Ovary (tissue), 10 donors: ENCODE measurements at places on chromosomes 5 and 9.

- DNase-seq, result no peak
Measured at GRCh38 chr5:6450319-6450833, 1.7 kb downstream of the UBE2QL1 start.

GRCh38 chr5:123785162-123786071, 273.4 kb downstream of the CSNK1G3 start:
- no peak for DNase-seq

- no peak for DNase-seq
Measured at GRCh38 chr9:113963696-113964494, 87.8 kb downstream of the ZNF618 start.

DNA sequence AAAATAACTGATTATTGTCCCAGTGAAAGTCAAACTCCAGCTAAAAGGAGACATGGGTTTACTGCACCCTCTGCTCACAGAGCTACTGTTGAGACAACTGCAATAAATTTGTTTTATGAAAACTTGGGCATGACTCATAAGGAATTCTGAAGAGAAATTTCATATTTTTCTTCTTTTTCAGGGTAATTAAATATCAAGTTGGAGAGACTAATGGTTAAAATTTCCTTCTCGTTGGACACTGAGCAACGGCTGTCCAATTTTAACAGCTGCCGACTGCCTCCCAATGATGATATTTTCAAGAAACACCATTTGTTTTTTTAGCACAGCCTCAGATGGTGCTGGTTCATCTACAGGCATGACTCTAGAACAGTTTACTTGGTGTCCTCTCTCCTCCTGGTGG, 259.2 kb upstream of the RGMB start:
- DNase-seq, result no peak

- DNase-seq, result no peak
Measured at GRCh38 chr5:142508591-142508990, 177.3 kb downstream of the FGF1 start.

- DNase-seq, result no peak
Measured at GRCh38 chr5:92309336-92309991, 926.3 kb upstream of the ARRDC3 start.

DNA sequence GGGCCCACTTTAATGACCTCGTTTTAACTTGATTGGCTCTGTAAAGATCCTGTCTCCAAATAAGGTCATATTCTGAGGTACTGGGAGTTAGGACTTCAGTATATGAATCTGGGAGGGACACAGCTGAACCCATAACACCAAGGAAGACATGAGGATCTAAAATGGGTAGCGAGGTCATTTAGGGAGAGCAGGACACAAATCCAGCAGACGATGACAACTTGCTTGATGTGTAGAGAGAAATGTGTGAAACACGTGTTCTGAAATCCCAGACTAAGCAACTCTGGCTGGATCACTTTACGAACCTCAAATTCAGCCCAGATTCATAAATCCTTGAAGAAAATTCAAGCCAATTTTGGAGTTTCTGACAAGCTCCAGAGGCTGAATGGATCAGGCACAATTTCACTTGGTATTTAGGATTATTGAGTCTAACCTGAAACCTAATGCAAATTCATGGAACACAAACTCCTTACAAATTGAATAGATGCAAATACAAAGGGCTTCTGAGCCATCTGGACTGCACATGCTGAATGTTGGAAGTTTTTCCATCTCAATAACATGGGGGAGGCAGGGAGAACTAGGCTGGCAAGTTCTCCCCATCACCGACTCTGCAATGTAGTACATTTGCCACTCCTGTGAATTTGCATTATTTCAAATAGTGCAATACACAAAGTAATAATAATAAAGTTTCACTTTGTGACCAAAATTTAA, 74.0 kb upstream of the SLC30A5 start:
- no peak for DNase-seq

DNA sequence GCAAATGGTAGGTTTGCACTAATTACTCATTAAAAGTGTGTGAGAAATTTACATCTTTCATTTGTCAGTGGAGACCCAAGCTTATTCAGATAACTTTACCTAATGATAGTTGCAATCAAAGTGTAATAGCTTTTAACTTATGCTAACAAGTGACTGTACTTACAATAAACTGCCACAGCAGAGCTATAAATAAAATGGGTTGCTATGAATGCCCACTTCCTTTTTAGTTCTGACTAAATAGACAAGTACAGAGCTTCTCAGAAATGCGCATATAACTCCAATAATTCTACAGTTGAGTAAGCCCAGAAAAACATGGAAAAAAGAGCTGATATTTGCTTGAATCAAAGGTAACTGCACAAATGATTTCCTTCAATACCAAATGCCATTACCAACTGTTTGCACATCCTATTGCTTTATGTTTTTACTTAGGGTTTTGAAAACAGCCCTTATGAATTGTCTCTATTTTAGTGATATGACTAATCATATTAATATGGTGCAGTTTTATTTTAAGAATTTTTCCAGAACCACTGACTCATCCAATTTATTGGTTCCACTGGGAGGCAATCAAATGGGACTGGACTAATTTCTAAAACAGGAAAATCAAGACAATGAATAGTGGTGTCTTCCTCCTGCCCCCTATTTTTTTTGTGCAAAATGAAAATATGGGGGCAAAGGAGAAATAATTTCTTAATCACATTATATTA, 84.1 kb downstream of the PPP2R2B start:
- no peak for DNase-seq

GRCh38 chr9:94945197-94946144, 219.0 kb downstream of the AOPEP start:
- DNase-seq, result peak; percentile 73

DNA sequence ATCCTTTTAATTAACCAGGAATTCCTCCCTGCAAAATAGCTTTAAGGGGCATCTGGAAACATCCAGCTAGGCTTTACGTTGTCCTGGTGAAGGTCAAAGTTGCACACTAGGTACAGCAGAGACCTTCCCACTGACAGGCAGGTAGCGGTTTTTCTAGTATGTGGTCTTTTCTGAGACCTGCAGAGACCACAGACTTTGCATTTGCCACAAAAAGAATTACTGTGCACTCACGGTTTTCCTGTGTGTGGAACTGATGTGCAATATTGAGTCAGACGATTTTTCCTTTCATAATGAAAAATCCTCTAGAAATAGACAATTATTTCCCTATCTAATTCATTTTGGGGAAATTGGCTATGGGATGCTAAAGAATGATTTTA, 417.0 kb upstream of the ADAMTSL1 start:
- no peak for DNase-seq

DNA sequence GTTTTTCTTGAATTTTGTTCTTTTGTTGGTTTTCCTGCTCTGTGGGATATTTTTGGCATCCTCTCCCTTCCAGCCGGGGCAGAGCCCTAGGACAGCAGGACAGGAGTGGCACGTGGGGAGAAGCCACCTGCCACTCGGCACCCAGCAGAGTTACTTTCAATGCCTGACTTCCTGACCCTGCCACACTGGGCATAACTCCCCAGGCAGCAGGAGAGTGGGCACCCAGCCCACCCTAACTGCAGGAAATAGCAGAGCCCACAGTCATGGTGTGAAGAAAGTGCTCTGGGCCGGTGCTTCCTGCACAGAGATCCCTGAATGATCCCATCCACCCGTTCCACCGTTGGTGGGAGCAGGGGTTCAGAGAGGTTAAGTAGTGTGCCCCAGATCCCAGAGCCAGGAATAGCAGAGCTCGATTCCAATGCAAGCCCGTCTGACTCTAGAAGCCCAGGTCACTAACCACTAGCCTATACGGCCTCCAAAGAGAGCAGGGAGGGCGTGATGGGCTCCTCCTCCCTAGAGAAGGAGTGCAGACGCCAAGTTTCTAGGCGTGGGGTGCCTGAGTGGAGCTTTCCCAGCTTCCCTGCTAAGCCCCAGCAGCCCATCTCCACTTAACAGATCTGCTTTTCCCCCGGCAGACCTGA, 8.1 kb upstream of the NUP214 start:
- no peak for DNase-seq

- no peak for DNase-seq
Measured at GRCh38 chr5:60634051-60634450, 65.9 kb downstream of the DEPDC1B start.

DNA sequence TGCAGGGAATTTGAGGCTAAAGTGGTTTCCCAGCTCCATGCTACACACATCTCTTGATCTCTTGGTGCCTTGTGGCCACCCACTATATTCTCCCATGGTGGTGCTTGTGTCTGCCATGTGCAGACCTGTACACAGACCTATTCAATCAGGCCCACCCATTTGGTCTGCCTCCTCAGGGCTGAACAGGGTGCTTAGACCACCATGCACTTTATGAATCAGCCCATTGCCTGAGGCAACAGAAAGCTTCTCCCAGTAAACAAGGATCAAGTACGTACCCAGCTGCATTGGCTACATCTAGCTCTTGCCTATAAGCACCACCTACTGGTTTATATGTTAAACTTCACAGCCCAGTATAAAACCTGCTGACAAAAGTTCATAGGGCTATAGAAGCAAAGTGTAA, 664.3 kb upstream of the EDIL3 start:
- no peak for DNase-seq

GRCh38 chr9:136198605-136199083, 6.3 kb downstream of the LHX3 start:
- no peak for DNase-seq

DNA sequence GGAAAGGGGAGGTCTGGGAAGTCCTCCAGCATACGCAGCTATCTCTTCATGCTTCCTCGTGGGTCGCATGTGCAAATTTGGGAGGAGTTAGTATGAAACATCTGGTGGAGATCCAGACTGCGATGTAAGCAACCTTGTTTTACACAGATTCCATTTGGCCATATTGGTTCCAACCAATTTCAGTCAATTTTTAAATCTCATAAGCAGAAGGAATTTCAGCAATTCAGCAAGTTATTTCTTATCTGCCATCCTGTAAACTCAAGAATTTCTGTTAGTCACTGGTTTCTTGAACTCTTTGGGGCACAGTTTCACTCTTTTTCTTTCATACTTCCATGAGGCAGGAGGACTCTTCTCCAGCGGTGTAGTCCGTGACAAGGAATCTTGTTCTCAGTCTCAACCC, 130.4 kb upstream of the CLINT1 start:
- no peak for DNase-seq

- no peak for DNase-seq
Measured at GRCh38 chr5:55427157-55427556, 107.6 kb downstream of the PLPP1 start.

DNA sequence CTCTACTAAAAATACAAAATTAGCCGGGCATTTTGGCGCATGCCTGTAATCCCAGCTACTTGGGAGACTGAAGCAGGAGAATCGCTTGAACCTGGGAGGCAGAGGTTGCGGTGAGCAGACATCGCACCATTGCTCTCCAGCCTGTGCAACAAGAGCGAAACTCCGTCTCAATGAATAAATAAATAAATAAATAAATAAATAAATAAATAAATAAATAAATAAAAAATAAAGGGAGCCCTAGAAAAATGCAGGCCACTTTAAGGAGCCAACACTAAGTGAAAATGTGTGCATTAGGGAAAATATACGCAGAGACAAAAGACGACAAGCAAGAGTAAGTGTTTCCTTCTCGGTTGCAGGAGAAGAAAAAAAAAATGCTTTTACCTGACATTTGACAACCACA, 132.6 kb upstream of the CDH10 start:
- no peak for DNase-seq

- no peak for DNase-seq
Measured at GRCh38 chr9:99181621-99182020, 40.1 kb downstream of the ALG2 start.

GRCh38 chr9:130583271-130583670, 3.9 kb downstream of the FUBP3 start:
- DNase-seq, result no peak

GRCh38 chr5:56981548-56982315, 29.8 kb upstream of the MIER3 start:
- no peak for DNase-seq

DNA sequence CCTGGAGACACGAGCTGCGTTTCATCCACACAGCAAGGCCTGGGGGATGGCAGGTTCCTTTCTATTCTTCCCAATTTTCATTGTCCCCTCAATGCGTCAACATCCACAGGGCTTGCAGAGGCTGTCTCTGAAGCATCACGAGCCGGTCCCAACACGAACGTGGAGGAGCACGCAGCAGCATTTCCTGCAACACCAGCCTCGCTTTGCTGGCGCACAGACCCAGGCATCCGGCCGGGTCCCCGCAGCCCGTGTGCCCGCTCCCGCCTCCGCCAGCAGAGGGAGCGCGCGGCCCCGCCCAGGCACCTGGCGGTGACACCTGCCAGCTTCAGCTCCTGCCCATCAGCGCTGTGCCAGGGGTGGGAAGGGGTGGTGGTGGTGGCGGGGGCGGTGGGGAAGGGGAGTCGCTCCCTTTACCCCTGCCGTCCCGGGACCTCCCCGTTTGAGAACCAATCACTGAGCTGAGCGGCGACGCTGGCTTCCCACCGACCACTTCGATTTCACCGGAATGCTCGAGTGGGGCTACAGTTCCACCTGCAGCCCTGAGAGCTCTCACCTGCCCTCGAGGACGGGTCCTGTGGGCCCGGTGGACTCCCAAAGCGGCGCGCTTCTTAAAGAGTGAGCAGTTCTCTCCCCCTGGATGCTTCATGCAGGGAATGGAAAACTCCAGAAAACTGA, 464.5 kb downstream of the ICE1 start:
- DNase-seq, result no peak

DNA sequence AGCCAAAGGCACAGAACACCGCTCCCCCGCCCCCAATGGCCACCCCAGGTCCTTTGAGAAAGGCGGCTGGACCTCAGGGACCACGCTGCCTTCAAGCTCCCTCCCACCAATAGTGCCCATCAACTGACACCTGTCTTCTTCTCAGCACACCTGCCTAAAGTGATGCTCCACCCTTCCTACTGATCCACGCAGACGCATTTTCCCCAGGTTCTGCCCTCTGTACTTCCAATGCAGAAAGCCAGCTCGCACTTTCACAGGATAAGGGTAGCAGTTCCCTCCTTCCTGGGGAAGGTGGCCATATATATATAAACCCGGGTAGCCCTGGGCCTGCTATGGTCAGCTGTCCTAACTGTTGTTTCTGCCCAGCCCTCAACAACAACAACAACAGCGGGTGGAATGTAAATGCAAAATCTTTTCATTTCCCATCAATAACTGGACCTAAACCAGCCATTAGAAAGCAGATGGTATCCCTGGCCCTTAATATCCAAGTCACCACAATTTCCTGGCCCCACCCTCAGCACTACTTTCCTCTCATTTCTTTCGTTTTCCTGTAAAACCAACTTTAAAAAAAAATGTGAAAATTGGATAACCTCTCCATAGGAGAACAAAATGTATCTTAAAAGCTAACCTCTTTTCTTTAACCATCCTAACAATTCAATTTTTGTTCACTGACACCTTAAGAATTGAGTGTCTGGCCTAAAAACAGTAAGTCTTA, 1.7 kb downstream of the GOLM1 start:
- no peak for DNase-seq

DNA sequence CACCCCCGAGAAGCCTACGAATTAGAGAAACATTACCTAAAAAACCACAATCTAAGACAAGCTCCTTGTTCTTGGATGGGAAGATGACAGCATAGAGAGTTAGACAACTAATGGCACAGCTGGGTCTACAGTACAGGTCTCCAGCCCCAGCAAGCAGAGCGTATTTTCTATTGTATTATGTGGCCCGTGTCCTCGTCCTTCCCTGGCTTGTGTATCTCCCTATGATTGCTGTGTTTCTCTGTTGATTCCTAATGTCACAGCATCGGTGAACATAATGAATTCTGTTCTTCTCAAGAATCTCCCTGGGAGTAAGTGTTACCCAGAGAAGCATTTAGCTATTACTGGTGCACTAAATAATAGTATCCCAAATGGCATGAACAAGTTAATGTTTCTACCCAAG, 66.8 kb upstream of the CEP78 start:
- DNase-seq, result no peak
